ENCODE measurements at places on chromosomes 16 and 17.
A peak's percentile ranks its signal among the peaks of the same experiment; 100 is the strongest.

- no peak for DNase-seq
Observed at GRCh38 chr17:81578038-81578441, 25.9 kb upstream of the FAAP100 start.

GRCh38 chr17:59178266-59178985, 22.9 kb downstream of the PRR11 start:
- no peak for DNase-seq

DNA sequence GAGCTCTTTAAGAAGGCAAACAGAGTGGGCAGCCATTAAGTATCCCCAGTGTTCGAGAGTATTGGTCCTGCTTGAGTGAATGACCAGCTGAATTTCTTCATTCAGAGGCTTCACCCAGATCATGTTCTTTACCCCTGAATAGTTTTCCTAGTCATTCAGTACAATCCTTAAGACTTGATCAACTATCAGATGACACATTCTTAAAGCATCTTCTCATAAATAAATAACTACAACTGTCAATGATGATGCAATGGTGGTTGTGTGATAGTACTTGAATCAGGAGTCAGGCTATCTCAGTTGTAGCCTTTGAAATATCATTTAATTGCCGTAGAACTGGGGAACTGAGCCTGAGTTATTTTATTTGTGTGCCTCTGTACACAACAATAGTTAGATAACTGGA, 416.8 kb upstream of the CCL2 start:
- DNase-seq, result no peak

GRCh38 chr17:73232587-73233373, 28.9 kb downstream of the CPSF4L start:
- no peak for DNase-seq

GRCh38 chr17:68161644-68162428, 86.0 kb upstream of the AMZ2 start:
- DNase-seq, result no peak

DNA sequence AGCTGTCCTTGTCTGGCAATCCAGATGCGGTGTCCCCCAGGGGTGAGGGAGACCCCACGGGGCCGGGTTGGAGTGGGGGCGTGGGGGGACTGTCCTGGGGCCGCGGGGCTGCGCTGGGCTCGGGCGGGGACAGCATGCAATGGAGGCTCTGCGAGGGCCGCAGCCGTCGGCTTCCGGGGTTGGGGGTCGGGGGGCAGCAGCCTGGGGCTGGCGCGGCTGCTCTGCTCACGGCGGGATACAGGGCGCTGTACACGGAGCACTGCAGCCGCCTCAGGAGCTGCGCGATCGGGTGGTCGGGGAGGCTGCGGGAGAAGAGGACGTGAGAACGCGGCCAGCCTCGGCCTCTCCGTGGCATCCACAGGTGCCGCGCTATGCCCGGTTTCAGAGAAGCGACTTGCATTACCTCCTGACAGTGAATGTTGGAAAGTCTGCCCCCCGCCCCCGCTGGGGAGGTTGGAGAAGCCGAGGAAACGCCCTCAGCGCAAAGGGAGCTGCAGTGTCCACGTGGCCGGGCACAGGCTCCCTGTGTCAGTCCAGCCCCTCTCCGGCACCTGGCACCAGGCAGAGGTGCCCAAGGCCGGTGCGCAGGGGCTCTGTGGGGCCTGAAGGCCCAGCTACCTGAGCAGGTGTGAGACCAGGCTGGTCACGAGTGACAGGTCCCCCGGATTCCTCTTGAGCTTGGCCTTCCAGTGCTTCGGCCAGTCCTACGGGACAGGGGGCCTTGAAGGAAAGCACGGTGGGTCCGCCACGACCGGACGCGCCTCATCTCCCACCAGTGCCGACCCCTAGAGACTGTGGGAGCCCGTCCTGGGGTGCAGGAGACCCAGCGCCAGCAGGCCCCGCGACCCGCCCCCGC, 9.4 kb upstream of the SPATA2L start:
- DNase-seq, result no peak

- DNase-seq, result no peak
Observed at GRCh38 chr17:45240905-45241327, 19.2 kb downstream of the FMNL1 start.

GRCh38 chr16:26526633-26527032, 540.1 kb upstream of the C16orf82 start:
- peak; percentile 21 for DNase-seq

- no peak for DNase-seq
Observed at GRCh38 chr16:88356727-88357199, 26.0 kb upstream of the ZNF469 start.

DNA sequence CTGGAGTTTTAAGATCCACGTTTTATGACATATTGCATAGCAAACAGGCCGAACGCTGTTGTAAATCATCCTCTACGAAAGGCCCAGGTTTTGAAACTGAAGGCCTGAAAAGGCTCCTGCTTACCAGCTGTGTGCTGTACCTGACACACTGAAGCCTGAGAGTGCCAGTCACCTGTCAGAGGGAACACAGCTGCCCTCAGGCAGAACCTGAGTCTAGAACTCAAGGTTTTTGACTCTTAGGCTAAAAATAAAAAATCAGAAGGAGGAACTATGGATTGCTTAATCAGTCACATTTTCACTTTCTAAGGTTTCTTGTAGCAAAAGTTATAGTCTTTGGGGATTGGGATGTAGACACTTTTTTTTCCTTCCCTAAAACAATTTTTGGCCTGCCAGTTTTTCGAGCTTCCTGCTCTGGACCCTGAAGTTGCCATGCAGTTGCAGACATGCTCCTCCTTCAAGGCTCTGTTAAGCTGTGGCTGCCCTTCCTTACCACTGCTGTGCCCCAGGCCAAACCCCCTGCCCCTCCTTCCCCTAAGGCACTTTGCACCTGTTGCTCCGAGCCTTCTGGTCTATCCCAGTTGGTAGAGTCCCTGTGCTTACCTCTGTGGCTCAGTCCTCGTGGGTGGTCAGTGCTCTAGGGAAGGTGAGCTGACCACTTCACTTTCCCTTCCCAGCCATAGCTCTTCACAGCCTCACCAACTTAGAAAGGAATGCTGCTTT, 56.6 kb downstream of the TENT4B start:
- no peak for DNase-seq

DNA sequence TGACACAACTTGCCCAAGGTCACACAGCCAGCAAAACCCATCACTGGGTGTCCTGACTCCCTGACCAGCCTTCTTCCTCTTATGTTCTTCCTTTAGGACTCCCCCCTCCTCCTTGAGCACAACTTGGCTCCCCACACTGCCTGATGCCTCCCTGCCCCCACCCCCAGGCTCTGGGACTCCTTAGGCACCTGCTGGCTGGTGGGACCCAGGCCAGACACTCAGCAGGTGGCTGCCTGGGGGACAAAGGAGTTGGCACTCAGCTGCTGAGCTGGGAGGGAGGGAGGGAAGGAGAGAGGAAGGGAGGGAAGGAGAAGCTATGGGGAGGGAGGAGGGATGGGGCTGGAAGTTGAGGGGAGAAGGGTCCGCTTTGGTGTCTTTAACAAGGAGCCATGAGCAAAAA, 8.0 kb downstream of the SEZ6 start:
- no peak for DNase-seq

- DNase-seq, result no peak
Observed at GRCh38 chr16:87436225-87437172, 44.4 kb downstream of the MAP1LC3B start.

GRCh38 chr17:50665838-50666237, 31.2 kb downstream of the ABCC3 start:
- no peak for DNase-seq

DNA sequence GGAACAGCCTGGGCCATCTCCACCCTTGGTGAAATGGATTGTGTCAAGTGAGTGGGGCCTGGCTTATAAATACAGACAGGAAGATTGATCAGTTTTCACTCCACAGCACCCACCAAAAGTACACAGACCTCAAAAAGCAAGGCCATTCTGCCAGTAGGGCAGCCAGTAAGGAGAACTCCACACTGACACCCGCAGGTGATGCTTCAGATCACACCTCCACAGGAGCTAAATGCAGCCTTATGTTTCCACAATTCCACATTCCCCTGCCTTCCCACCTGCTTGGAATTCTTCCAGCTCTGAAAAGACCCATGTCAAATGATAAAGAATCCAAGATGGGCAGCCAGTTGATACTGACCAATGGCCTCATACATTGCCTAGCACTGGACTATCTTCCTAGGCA, 191.1 kb downstream of the ZFHX3 start:
- DNase-seq, result no peak

DNA sequence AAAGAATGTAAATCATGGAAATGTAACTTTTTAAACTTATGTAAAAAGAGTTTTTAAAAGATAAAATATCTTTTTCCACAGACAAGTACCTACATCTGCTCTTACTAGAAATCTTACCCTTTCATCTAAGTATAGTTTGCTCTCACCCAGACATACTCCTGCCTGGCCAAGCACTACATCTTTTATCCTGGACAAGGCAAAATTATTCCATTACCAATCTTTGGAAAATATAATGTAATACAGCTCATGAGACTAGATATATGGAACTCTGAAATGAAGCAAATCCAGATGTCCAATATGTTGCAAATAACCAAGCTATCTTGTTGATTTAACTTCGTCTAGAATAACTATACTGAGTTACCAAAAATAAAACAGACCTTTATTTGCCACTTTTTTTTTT, 50.0 kb downstream of the VMP1 start:
- DNase-seq, result no peak

- DNase-seq, result no peak
Observed at GRCh38 chr17:75850928-75851692, 4.0 kb downstream of the WBP2 start.

- DNase-seq, result no peak
Observed at GRCh38 chr16:30659507-30660423, 1.5 kb downstream of the FBRS start.

DNA sequence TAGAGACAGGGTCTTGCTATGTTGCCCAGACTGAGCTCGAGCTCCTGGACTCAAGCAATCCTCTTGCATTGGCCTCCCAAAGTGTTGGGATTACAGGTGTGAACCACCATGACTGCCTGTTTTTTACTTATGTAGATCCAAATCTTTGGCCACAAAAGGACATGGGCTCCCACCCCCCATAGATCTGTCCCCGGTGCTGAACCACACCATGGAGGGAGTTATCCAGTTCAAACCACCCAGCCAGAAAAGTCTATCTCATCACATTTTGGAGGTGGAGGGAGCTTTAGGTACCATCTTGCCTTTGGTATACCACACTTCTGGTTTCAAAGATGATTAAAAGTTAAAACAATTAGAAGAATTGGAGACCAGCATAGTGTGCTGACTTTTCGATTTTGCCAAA, 26.2 kb downstream of the SHISA9 start:
- no peak for DNase-seq

DNA sequence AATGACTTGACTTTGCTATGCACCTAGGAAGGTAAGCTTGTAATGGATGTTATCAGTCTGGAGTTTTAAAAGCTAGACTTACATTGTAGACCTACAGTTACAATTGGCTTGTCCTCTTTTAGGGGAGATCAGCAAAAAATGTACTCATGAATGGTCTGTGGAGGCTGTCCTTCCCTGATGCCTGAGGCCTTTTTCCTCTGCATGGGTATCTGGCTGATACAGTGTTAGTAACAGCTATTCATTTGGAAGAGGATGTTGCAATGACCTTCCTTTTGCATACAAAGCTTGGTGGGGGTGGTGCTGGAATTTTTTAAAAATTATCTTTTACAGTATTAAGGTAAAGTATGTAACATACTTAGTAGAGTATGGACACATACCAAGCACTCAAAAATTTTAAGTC, 525.5 kb downstream of the KIF2B start:
- no peak for DNase-seq

- no peak for DNase-seq
Observed at GRCh38 chr17:4487820-4488716, 10.6 kb upstream of the SPNS2 start.

GRCh38 chr16:78837706-78838105, 738.3 kb downstream of the WWOX start:
- no peak for DNase-seq

GRCh38 chr17:59767176-59767575, 59.7 kb downstream of the VMP1 start:
- DNase-seq, result no peak

- no peak for DNase-seq
Observed at GRCh38 chr17:73227379-73227778, 34.3 kb downstream of the CPSF4L start.
